Activated CD4-positive, alpha-beta T cell treated with anti-CD3 and anti-CD28 coated beads for 48 hours (primary cell): ENCODE measurements at places on chromosomes 7 and 10.

GRCh38 chr10:6014241-6014761 lies 37.0 kb upstream of the IL15RA start:
- DNase-seq, result peak; percentile 62

DNA sequence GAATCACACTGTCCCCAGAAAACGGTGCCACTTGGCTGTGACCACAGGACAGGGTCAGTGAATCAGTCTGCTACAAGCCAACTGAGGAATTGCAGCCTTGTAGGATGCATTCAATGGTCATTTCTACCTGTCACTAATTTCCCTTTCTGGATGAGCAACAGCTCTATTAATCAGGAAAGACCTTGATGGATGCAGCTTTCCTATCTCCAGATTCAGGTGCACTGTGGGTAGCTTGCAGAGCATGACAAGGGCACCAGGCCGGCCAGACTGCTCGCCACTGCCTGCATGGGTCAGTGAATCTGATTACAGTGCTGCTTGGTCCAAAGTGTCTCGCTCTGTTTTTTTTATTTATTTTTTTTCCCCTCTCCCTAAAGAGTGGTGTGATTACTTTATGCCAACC lies 506.8 kb upstream of the AUTS2 start:
- no peak for DNase-seq

DNA sequence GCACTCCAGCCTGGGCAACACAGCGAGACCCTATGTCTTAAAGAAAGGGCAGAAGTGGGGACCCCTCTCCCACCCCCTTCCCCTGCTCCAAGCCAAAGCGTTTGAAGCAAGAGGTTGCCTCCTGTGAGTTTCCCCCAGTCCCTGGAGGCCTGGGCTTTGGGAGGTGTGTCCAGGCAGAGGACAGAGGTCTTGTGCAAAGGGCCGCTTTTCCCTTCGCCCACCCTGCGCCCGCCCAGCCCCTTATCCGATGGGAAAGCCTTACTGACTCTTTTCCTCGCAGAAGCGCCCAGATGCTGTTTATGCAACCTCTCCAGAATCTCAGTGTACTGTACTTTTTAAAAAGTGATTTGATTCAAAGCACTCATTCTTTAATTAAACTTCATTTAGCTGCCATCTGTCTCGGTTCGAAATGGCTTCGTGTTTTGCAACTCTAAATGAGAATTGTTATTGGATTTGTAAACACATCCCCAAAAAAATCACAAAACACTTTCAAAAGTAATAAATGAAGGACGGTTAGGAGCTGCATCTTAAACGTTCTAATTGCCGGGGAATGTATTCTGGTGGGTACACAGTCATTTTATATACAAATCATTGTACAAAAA lies 50.5 kb upstream of the GTF2I start:
- no peak for DNase-seq

DNA sequence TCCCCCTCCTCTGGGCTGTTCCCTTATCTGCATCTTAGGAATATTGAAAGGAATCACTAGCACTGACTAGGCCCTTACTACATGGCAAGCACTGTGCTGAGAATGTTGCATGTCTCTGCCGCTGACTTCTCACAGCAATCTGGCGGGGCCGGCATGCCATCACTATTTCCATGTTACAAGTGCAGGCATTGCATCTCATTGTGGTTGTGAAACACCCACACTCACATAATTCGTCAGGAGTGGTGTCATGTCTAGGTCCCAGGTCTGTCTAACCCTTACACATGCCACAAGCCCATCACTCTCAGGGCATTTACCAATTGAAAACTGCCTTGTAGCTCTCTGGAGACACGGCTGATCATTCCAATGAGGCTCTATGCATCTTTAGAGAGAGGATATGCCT lies 8.5 kb upstream of the IL2RA start:
- DNase-seq, result peak; percentile 90

- peak; percentile 49 for DNase-seq
Measured at GRCh38 chr7:149459540-149460452, 1.1 kb downstream of the ZNF777 start.
